Tibial artery (tissue), 4 donors: ENCODE measurements at places on chromosomes 11 and 22.

DNA sequence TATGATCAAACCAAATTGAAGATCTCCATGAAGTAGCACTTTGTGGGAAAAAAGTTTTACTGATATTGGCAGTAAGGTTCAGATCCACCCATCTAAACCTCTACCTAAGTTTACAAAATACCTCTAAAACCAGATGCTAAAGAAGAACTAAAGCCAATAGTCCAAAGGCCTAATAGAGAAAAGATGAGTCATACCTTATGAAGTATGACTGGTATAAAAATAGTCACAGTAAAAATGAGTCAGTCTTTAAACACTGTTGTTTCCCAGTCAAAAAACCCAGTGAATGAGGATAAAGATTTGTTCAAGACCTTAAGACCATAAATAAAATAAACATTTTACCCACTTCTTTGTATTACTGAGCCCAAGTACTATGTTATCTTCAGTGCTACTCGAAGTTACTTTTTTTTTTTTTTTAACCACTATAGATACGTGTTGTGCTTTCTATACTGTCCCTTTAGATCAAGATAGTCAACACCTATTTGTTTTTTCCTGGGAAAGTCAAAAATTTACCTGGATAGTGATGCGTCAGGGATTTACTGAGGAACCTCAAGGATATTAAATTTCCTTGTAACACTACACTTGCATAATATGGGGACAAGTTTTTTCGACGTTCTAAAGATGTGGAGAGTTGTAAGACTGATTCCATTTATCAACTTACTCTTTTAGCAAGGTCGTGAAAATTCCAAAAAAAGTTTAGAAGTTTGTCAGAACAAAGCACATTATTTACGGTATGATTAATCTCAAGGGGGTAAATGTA is 87.3 kb downstream of the CCDC73 start:
- DNase-seq = no peak

DNA sequence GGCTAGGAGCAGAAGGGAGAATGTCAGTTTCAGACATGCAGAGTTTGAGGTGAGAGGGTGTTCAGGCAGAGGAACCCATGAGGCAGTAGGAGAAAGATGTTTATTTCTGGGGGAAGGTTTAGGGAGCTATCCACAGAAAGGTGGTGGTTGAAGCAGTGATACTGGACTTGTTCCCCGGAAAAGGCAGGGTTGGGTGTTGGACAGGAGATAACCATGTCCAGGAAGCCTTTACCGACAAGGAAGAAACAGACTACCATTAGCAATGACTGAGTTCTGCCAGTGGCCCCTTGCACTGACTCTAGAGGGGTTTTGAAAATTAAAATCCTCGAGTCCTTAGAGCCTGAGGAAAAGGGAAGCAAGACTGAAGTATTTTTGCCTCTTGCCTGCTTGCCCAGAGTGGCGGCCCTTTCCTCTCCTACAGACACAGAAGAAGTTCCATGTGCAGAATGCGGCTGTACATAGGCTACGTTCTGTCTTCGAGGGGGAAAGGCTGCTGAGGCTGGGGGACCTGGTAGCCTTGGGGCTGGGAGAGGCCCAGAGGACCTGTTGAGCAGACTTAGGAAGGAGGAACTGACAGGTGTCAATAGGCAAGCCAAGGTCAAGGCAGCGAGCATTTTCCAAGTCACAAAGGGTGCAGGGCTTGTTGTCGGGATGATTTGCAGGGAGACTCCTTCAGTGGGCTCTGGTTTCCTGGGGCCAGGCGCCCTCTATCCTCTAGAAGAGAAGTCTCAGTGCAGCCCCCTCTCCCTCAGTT is 146.7 kb downstream of the LDLRAD3 start:
- DNase-seq = no peak

GRCh38 chr11:118930094-118930712 is 4.5 kb upstream of the BCL9L start:
- DNase-seq = peak; percentile 90

DNA sequence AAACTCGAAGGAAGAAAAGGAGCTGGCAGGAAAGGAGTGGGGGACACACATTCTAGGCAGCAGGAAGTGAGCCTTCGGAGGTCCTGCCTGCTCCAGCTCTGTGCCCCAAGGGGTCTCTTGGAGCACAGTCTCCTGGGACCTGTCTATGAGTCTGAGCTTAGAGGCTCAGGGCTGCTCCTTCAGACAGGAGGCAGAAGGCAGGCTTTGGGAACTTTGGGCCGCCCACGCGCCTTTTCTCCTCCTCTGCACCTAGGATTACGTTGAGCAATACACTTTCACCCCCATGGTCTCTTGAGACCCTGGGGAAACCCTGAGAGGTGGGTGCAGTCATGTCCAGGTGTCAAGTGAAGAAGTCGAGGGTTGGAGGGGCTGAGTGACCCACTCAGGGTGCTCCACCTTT is 965 bp downstream of the TCN2 start:
- no peak for DNase-seq

DNA sequence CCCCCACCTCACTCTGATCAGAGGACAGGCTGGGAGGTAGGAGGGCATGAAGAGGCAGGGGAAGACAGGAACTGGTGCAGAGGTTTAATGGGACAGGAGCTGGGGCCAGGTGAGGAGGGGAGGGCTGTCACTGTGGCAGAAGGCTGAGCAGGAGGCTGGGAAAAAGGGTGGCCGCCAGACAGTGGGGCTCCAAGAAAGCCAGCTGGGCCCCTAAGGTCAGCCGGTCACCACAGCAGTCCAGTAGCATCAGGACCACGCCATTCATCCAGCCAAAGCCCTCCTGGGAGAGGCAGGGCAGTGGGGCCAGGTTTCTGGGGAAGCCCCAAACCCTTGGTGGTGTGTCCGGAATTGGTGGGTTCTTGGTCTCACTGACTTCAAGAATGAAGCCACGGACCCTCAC is 8.5 kb upstream of the TREH start:
- DNase-seq = no peak

DNA sequence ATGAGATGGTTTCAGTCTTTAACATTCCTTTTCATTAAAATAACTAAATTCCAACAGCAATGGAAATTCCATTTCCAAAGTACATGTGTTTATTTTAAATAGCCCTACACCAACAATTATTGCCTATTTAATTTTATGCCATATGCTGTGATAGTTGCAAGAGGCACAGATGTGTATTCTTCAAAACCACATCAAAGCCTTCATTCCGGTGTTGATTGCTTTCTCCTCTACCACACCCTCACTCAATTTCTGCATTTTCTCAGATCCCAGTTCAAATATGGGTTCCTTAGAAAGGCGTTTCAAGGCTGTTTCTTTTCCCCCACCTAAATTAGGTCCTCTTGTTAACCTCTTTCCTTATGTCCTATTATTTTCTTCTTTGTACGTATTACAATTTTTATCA is 6.0 kb upstream of the HSD17B12 start:
- no peak for DNase-seq

GRCh38 chr22:50326225-50326955 is 422 bp downstream of the DENND6B start:
- no peak for DNase-seq

DNA sequence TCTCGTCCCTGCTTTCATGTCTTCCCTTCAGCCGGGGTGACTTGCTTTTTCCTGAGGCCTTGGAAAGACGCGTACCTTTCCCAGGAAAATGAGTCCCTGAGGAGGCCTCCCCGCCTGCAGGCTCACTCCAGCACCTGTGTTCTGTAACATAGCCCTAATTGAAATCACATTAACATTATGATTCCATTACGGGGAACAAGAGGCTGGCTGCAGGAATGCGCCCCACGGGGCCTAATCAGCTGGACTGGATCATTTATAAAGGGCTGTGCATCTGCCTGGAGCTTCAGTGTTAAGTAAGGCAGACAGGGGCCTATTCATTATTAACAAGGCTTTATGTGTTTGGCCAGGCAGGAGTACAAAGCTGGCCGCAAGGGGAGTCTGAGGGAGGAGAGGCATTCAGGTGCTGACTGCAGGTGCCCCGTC is 41.9 kb upstream of the TSPAN18 start:
- DNase-seq = no peak

DNA sequence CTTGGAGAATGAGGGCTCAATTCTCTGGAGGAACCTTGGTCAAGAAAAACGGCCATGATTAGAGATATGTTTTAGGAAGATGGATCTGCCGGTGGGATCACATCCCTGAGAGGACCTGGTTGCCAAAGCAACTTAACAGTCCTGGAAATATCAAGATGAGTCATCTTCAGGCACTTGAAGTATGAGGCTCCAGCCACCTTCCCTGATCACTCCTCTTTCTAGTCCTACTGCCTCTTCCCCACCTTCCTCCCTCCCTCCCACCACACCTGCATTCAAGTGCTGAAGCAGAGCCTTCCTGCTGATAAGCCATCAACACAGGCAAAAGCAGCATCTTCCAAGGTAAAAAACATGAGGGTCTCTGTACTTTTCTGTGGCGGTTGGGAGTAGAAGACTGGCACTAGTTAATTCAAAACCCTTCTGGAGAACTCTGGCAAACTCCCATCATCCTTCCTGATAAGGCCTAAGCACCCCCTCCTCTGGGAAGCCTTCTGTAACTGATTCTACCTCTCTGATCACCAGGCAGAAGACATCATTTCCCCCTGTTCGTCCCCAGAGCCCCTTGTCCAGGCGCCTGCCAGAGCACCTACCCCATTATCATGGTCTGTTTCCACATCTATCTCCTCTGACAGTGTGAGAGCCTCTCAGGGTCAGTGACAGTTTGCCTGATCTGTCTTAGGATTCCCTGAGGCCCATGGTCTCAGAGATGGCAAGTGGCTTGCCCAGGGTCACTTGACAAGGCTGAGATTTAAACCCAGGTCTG is 79.8 kb downstream of the CLPB start:
- no peak for DNase-seq

- no peak for DNase-seq
Measured at GRCh38 chr11:109037856-109038780, 373.2 kb downstream of the DDX10 start.

DNA sequence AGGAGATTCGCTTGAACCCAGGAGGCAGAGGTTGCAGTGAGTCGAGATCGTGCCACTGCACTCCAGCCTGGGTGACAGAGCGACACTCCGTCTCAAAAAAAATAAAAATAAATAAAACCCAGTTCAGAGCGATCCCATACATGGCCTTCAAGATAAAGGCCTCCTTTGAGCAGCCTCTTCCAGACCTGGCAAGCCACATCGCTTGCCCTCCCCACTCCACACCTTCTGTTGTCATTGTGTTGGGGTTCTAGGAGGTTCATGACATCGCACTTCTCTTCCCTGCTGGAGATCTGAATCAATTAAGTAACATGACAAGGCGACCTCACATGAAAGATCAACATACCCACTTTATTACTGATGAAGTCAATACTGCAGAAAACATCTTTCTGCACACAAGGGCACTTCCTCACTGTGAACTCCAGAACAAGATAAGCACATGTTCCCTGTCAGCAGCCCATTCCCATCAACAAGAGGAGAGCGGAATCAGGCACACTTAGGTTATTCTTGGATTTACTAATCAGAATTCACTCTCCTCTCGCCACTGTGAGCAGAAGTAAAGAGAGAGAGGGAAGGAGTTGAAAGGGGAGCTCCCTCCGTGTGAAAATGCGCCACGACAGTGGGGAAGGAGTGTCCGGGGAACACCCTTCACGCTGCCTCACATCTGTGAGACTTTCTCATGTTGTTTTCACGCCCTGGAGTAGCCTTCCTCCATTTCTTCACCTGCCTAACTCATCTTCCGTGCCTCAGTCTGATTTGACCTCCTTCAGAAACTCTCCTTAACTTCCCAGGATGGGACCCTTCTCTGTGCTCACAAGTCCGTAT is 38.3 kb downstream of the SC5D start:
- DNase-seq = no peak

DNA sequence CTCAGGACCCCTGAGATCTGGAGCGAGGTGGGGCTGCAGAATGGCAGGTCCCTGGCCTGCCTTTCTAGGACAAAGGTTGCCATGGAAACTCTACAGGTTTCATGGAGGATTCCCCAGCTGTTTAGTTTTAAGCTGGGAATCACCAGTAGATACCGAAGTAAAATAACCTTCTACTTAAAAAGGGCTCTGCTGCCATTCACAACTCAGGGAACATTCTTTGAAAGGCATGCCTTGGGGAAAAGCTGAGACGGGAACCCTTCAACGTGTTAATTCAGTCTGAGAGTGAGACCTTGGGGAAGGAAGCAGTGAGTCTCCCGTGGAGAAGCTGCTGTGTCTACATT is 493.3 kb downstream of the BRD1 start:
- no peak for DNase-seq

DNA sequence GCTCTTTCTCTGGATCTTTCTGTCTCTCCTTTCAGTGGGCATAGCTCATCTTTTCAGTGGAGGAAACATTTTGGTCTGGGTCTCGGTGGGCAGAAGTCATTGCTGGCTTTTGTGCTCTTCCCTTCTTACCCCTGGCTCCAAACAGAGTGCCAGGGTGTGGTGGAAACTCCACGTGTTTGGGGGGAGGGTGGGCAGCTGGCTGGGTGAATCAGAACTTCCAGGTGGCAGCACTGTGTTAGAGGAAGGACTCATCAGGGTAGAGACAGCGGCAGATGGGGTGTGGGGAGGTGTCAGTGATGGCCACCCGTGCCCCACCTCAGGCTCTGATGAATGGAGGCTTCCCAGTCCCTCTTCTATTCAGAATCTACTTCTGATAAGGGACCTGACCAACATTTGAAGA is 114.0 kb downstream of the GRIK4 start:
- DNase-seq = no peak

- DNase-seq = no peak
Measured at GRCh38 chr11:60844045-60844869, 2.3 kb downstream of the CCDC86 start.

GRCh38 chr22:50007057-50007511 is 5.5 kb downstream of the IL17REL start:
- no peak for DNase-seq

- DNase-seq = peak; percentile 43
Measured at GRCh38 chr22:22246706-22247105, 2.1 kb downstream of the VPREB1 start.

GRCh38 chr11:22346282-22346681 is 8.1 kb downstream of the SLC17A6 start:
- no peak for DNase-seq

DNA sequence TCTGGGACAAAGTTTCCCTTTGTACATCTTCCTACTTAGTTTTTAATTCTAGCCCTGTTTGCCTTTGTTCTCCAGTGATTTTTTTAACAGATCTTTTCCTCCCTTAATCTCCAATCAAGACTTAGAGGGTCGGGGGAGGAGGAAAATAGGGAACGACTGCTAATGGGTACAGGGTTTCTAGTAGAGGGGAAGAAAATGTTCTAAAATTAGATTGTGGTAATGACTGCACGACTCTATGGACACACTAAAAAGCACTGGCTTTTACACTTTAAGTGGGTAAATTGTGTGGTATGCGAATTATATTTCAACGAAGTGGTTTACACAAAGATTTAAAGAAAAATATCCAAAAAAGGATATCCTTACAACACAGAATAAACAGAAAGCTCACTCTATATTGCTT is 110.0 kb upstream of the SPON1 start:
- no peak for DNase-seq

DNA sequence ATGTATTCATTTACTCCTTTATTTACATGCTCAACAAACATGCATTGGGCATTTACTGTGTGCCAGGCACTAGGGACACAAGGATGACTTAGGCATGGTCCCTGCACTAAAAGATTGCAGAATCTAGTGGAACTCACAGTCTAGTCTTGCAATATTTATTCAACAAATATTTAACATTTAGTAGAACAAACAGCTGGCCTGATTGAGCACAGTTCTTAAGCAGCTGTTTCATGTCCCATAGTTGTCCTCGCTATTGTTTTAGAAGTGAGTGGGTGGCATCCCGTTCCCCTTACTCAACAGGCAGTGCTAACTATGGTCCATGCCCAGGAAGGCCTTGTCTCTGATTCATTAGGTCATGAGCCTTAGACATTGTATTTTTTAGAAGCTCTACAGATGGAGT is 459.9 kb upstream of the CADM1 start:
- DNase-seq = no peak

GRCh38 chr11:94840209-94840608 is 72.1 kb downstream of the AMOTL1 start:
- no peak for DNase-seq
